H9 (cell line): ENCODE measurements at places on chromosomes 4 and X.

- no peak overlapping the region for H3K4me3 ChIP-seq
- no peaks in the 10 kb centered on the region for H3K27me3 ChIP-seq
- no peak overlapping the region for H3K27ac ChIP-seq
- no peak for DNase-seq
Measured at GRCh38 chr4:161828061-161828460, 335.7 kb downstream of the FSTL5 start.

DNA sequence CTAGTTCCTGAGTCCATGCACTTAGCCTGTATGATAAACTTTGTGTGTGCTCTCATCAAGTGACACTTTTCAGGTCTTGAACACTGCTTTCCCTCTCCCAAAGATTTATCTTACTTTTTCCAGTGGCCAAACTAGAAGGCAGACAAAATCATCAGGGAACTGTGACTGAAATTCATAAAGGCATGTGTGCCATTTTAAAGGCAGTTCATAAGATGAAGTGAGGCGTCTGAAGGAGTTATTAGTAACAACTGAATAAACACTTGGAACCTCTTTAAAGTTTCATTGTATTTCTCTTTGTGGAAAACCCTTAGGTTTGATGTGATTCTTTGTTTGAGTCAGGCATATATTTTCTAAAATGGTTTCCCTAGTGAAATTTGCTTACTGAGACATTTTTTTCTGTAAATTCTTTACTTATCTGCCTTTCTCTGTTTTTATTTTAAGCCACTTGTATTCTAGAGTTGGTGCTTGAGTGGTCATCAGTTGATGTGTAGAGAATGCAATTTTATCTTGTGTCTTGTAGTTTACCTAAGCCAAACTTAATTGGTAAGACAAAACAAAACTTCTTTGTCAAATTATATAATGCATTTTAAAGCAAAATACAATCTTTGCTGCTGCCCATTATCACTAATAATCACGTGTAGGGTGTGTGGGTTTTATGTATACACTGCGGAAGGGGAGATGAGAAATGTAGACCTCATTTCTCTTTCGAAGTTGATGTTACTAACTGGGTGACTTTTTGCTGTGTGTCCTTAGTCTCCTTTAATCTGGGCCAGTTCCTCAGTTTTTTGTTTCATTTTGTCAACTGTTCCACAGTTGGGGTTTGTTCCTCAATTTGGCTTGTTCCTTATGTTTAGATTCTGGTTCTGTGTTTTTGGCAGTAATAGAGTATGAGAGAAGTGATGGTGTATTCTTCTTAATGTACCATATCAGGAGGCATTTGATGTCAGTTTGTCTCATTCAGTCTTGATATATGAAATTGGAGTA is 56.8 kb downstream of the RBPJ start:
- H3K27me3 ChIP-seq: no peaks in the 10 kb centered on the region
- no peak for DNase-seq
- H3K27ac ChIP-seq: no peak overlapping the region
- H3K36me3 ChIP-seq: no peaks in the 10 kb centered on the region; the same call in 2 of the 3 replicates

DNA sequence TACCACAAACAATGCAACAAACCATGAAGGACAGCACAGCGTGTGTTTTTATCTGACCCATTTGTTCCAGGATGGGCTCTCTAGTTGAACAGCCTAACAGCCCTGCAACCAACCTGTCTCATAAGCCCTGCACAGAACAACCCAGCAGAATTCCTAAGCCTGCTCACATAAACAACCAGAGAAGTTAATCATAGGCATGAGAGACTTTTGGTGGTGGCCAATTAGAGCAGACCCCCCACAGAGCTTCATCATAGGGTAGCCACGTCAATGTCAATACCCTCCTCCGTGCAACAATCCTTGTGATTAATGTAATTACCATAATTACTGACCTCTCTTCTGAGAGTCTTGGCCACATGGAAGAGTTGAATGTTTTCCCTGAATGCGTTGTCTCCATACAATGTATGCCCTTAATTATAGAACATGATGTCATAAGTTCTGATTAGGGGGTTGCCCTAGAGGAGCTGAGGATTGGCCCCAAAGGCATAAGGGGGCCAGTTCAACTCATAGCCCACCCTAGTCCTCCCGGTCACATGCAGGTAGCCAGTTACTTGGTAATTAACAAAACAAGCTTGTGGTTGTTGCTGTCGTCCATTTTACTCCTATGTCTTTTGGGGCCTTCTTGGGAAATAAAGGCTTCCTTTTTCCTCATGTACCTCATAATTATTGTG is 92.7 kb downstream of the SYNPO2 start:
- no peaks in the 10 kb centered on the region for H3K36me3 ChIP-seq
- no peaks in the 10 kb centered on the region for H3K27me3 ChIP-seq
- no peak overlapping the region for H3K27ac ChIP-seq
- DNase-seq: no peak
- no peaks in the 10 kb centered on the region for H3K4me1 ChIP-seq

- H3K36me3 ChIP-seq: no peaks in the 10 kb centered on the region
- H3K4me3 ChIP-seq: peak within 1 kb of the TSS; percentile 69
- no peak within 1 kb of the TSS for H3K27ac ChIP-seq
- H3K4me1 ChIP-seq: no peaks in the 10 kb centered on the region
- peaks cover 42% of the 10 kb centered on the region; the same call in 1 of the 2 replicates for H3K27me3 ChIP-seq
Measured at GRCh38 chr4:144645631-144646522, at the start of gene HHIP. Gene HHIP (plus strand): TSS chr4:144646156. CDS start chr4:144646676, 520 bp downstream.

- H3K4me1 ChIP-seq: no peaks in the 10 kb centered on the region
- H3K4me3 ChIP-seq: no peak overlapping the region
- H3K27me3 ChIP-seq: peaks cover under 1% of the 10 kb centered on the region; the same call in 1 of the 2 replicates
- H3K27ac ChIP-seq: no peak overlapping the region
- no peaks in the 10 kb centered on the region for H3K36me3 ChIP-seq
- DNase-seq: peak; percentile 27
Measured at GRCh38 chrX:120790118-120790517, 85.5 kb downstream of the CT47B1 start.

- H3K4me1 ChIP-seq: peaks cover 2% of the 10 kb centered on the region; the same call in 1 of the 2 replicates
- H3K36me3 ChIP-seq: peaks cover 6% of the 10 kb centered on the region
- no peak overlapping the region for H3K27ac ChIP-seq
- H3K4me3 ChIP-seq: no peak overlapping the region
- no peak for DNase-seq
Measured at GRCh38 chrX:68695206-68695845, 47.9 kb downstream of the STARD8 start.

- DNase-seq: no peak
- H3K36me3 ChIP-seq: peaks cover 6% of the 10 kb centered on the region
- H3K4me3 ChIP-seq: no peak overlapping the region
- no peak overlapping the region for H3K27ac ChIP-seq
- H3K27me3 ChIP-seq: no peaks in the 10 kb centered on the region
- no peaks in the 10 kb centered on the region for H3K4me1 ChIP-seq
Measured at GRCh38 chrX:155632431-155633100, 19.8 kb upstream of the TMLHE start.

GRCh38 chr4:108140328-108140727 is 28.4 kb downstream of the LEF1 start:
- peaks cover 2% of the 10 kb centered on the region; the same call in 1 of the 2 replicates for H3K27me3 ChIP-seq
- peaks cover 4% of the 10 kb centered on the region; the same call in 1 of the 2 replicates for H3K4me1 ChIP-seq

GRCh38 chr4:129110931-129111330 is 15.0 kb downstream of the C4orf33 start:
- H3K27me3 ChIP-seq: no peaks in the 10 kb centered on the region
- no peak for DNase-seq
- no peaks in the 10 kb centered on the region for H3K36me3 ChIP-seq
- H3K4me1 ChIP-seq: peaks cover 3% of the 10 kb centered on the region; the same call in 1 of the 2 replicates

- no peaks in the 10 kb centered on the region for H3K27me3 ChIP-seq
- peak overlapping the region; percentile 75 for H3K4me3 ChIP-seq
- peaks cover 18% of the 10 kb centered on the region for H3K36me3 ChIP-seq
- H3K27ac ChIP-seq: no peak overlapping the region
- H3K4me1 ChIP-seq: peaks cover 22% of the 10 kb centered on the region
- DNase-seq: peak; percentile 64
Measured at GRCh38 chr4:173169428-173170181, 994 bp downstream of the GALNT7 start.

GRCh38 chr4:83282049-83282535 is 2.5 kb downstream of the COQ2 start:
- no peak for DNase-seq
- H3K27ac ChIP-seq: no peak overlapping the region
- H3K36me3 ChIP-seq: peaks cover 3% of the 10 kb centered on the region; the same call in 1 of the 2 replicates
- no peaks in the 10 kb centered on the region for H3K4me1 ChIP-seq

GRCh38 chr4:186624951-186625350 is 69.6 kb upstream of the MTNR1A start:
- no peaks in the 10 kb centered on the region for H3K27me3 ChIP-seq
- H3K4me3 ChIP-seq: no peak overlapping the region
- H3K27ac ChIP-seq: no peak overlapping the region

DNA sequence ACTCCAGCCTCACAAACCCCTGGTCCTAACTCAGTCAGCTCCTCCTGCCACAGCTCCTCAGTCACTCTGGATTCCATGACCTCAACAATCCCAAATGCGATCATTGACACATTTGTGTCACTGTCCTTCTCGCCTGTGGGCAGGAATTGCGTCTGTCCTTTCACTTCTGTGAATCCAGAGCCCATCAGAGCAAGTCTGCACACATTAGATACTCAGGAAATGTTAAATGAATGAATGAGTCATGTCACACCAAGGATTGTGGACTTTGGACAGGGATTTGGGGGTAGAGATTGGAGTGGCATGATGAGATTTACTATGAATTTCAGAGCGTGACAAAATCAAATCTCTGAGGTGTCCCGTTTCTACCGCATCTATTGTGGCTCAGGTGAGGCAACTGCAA is 11.8 kb upstream of the CLDN24 start:
- H3K4me1 ChIP-seq: no peaks in the 10 kb centered on the region
- H3K27ac ChIP-seq: no peak overlapping the region
- H3K27me3 ChIP-seq: no peaks in the 10 kb centered on the region
- DNase-seq: no peak

DNA sequence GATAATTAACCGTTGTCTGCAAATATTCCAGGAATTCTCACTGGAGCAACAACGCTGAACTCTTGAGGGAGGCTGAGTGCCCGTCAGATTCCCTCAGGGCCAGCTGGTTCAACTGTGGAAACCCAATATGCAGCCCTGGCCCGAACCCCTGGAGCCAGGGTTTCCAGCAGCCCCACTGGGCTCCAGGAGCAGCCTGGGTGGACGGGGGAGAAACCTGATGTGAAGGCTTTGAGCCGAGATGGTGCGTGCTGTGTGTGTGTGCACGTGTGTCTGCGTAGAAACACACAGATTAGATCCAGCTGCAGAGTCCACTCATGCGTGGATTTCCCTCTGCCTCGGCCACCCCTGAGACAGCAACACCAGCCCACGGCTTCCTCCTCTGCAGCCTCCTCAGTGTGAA is 19.4 kb upstream of the SLC25A6 start:
- H3K36me3 ChIP-seq: peaks cover 17% of the 10 kb centered on the region; the same call in 2 of the 3 replicates
- H3K27ac ChIP-seq: no peak overlapping the region
- no peak overlapping the region for H3K4me3 ChIP-seq
- H3K4me1 ChIP-seq: no peaks in the 10 kb centered on the region
- DNase-seq: no peak

DNA sequence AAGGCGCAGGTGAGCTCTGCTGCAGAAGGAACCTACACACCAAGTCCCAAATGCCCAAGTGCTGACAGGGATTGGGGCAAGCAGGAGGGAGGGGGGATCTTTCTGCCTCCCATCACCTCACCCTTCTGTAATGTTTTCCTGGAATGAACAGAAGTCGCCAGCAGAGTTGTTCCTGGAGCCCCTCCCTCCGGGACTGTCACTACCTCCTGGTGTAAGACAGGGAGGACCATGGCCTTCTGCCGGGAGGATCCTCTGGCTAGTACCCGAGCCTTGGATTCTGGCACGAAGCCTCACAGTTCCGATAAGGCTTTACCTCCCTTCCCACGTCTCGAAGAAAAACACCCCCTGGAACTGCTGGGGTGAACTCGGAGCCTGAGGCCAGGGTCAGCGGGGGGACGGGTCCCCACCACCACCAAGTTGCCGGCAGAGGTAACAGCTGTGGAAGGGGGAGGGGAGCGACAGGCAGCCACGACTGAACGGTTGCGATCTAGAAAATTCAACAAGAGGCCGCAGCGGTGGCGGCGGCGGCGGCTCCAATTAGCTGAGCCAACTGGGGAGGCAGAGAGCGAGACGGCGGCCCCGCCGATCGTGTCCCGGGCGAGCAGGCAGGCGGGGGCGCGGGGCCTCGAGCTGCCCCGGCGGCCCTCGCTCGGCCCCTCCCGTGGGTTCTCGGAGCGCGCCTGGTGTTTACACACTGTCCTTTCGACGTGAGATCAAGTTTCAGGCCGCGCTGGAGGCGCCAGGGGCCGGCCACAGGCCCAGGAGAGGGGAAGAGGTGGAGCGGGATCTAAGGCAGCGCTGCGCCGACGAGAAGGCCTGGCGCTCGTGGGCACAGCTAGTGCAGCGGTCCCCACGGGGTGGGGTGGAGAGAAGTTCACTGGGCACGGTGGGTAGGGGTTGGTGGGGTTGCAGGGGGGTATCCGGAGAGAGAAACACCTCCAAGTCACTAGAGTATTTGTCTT is 53.7 kb upstream of the BCOR start:
- H3K27ac ChIP-seq: no peak overlapping the region
- DNase-seq: peak; percentile 50
- H3K4me3 ChIP-seq: peak overlapping the region; percentile 77
- H3K27me3 ChIP-seq: peaks cover 67% of the 10 kb centered on the region
- H3K36me3 ChIP-seq: no peaks in the 10 kb centered on the region
